NCI-H1105 treated with DMSO at 0.1 percent for 48 hours (cell line): ENCODE measurements at places on chromosomes 13 and 19.

DNA sequence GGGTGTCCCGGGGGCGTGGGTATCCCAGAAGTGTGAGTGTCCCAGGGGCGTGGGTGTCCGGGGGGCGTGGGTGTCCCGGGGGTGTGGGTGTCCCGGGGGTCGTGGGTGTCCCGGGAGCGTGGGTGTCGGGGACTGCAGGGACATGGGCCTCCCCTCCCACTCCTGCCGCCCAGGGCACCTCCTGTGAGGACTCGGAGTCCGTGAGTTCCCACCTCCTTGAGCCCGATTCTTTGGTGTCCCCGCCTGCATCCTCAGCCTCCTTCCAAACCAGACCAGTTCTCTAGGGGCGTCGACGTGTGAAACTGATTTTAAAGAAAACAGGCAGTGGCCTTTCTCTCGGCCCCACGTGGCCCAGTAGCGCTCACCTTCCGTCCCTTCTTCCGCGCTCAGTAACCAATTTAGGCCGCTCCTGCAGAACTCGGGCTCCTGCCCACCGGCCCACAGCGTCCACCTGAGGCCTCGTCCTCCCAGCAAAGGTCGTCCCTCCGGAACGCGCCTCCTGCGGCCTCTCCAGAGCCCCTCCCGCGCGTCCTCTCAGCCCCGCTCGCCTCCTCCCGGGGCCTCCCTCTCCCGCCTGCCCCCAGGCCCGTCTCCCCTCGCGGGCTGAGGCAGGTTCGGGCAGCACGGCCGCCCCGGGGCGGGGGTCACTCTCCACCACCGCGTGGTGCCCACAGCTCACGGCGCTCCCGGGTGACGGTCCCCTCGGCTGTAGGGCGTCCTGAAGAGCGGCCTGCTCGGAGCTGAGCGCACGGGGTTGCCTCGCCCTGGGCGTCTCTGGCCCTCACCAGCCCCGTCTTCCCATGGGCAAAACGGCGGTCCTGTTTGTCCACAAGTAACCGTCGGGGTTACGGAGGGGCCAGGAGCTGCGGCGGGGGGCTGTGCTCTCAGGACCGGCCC is 3.8 kb downstream of the F7 start:
- no peak for DNase-seq

GRCh38 chr19:47473336-47473735 is 1.6 kb upstream of the SLC8A2 start:
- no peak for DNase-seq

DNA sequence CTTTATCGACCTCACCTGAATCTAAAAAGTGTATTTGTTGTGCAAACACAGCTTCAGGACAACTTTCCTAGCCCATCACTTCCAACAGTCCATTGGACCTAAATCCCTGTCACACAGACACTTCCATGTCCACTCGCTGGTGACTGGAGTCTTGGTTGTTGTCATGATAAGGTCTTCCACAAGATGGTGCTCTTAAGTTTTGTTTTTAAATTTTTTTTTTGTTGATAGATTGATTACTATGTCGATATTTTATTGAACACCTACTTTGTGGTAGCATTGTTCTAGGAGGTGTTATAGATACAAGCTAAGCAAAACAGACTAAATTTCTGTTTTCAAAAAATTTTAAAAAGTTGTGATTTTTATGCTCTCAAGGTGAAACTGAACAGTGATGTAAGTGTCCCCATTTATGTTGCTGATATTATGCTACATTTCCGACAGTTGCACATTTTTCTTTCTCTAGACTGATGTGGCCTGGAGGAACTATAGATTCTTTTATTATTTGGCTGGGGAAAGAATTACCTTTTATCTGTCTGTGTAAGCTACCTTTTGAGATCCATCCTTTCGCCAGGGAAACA is 8.1 kb upstream of the ERICH6B start:
- no peak for DNase-seq

GRCh38 chr13:44191504-44192171 is 182.0 kb upstream of the SERP2 start:
- peak; percentile 13 for DNase-seq

- no peak for DNase-seq
Observed at GRCh38 chr13:41107584-41108014, 25.0 kb downstream of the KBTBD6 start.

DNA sequence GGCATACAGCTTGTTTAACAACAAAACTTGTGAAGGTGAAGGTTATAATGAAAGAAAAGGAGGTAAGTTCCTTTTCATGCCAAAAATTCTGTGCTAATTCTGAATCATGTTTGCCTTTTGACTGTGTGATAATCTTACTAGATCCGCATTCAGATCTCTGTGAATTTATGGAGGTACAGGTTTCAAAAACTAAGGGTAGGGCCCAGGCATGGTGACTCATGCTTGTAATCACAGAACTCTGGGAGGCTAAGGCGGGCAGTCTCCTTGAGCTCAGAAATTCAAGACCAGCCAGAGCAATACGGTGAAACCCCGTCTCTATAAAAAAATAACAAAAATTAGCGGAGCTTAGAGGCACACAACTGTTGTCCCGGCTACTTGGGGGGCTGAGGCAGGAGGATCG is 45.9 kb downstream of the PCDH9 start:
- no peak for DNase-seq
